Stimulated activated CD8-positive, alpha-beta memory T cell treated with anti-CD3 and anti-CD28 coated beads, Interleukin-15, amount 100 ng/mL, for 24 hours (primary cell): ENCODE measurements at places on chromosomes 2 and 18.

GRCh38 chr2:42117923-42118753, 51.0 kb upstream of the EML4 start:
- no peak for DNase-seq

- DNase-seq, result no peak
Observed at GRCh38 chr18:48034651-48035555, 104.4 kb upstream of the SMAD2 start.

GRCh38 chr2:119630121-119630520, 48.9 kb upstream of the TMEM177 start:
- no peak for DNase-seq

GRCh38 chr2:177881008-177881747, 191.4 kb downstream of the PDE11A start:
- DNase-seq, result no peak

GRCh38 chr2:4110273-4110672, 406.9 kb downstream of the DCDC2C start:
- DNase-seq, result no peak

- no peak for DNase-seq
Observed at GRCh38 chr18:50127516-50128210, 67.3 kb downstream of the MYO5B start.

GRCh38 chr18:78918707-78919106, 60.9 kb upstream of the SALL3 start:
- DNase-seq, result no peak

DNA sequence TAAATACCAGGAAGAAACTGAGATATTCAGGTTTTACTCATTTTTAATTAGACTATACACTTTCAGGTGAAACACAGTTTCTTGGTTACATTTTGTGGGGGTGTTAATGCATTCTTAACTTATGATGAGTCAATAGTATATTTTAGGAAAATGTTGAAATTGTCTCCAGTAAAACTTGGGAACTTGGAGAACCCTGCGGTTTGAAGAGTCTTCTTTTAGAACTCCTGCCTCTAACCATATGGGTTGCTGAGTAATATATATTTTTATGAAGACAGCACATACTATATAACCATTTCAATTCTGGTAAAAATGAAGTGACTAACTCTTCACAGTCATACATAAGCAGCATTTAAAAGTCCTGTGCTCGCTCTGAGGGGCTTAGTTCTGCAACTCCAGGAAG, 308.2 kb upstream of the LRATD1 start:
- DNase-seq, result no peak

DNA sequence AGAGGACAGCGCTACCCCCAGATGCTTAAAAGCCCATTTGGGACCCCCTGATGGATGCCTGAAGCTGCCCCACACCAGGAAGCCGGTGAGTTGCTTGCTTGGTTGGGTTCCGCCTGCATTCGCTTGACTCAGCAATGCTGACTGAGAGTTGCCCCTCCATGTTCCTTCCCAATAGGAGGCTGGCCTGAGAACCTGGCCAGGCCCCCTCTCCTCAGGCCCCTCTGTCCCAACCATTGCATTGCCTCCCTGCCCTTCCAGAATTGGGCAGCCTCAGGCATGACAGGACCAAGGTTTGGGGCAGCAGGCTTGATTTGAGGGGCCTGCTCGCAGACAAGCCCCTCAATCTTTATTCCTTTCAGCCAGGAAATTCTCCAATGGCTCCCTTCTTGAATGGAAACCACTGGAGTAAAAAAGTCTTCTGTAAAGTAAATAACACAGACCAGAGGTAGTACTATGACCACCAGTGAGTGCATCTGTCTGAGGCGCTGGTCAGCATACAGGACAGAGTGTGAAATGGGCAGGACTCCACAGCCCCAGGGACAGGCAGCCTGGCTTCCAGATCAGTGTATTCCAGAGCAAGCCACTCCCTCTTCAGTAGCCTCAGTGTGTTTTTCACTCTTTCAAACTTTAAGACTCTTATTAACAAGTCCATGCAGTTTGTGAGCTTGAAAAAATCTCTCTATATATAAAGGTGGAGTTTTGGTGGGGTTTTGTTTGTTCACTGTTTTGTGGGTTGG, 104.7 kb downstream of the C1QL2 start:
- DNase-seq, result no peak

- no peak for DNase-seq
Observed at GRCh38 chr2:236376566-236377244, 112.5 kb upstream of the ASB18 start.

DNA sequence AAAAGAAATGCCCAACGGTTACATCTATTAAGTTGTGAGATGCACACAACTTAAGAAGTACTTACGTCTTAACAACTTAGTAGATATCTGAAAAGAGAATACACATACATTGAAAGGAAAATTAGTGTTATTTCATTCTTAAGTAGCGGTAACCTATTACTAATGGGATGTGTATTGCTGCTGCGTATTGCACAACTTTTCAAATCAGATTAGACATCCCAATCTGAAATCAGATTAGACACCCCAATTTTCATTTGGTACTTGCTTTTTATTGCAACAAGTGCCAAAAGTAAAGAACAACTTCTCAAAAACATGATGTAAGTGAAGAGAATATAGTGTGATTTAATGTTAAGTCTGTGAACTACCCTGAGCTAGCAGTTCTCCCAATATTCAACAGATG, 155.5 kb downstream of the DSC3 start:
- no peak for DNase-seq

DNA sequence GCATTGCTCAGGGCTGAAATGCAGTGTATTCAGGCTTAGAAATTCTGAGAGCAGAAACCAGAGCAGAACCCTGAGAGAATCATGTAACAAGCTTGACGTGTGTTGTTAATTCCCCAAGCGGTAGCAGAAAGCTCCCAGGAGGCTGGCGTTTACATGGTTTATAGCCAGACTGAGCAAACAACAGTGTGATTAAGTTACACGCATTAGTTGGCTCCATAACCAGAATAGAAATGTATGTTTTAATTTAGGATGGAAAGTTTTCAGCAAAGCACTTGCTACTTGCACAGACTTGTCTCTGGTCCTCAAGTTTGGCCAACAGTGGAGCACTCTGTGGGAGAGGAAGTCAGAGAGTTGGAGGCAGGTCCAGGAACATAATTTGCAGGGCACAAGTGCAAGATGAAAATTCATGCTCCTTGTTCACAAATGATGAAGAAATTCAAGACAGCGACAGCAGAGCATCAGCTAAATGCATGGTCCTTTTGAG, 69.3 kb downstream of the MAPK4 start:
- no peak for DNase-seq

DNA sequence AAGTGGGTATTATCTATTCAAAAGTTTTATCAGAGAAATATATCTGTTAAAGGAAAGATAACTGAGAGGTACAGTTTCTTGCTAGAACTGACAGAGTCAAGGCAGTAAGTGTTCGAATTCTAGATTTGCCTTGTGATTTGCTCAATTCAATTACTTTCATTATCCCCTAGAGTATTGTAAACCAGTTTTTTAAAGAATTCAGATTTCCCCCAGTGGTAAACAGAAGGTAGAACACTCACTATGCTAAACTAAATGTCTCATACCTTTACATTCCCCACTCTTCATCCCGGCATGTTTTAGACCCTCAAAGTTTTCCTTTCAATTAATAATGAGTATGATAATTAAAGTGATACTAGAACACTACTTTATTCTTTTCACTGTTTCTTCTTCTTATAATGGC, 28.6 kb downstream of the TTC21B start:
- DNase-seq, result no peak

DNA sequence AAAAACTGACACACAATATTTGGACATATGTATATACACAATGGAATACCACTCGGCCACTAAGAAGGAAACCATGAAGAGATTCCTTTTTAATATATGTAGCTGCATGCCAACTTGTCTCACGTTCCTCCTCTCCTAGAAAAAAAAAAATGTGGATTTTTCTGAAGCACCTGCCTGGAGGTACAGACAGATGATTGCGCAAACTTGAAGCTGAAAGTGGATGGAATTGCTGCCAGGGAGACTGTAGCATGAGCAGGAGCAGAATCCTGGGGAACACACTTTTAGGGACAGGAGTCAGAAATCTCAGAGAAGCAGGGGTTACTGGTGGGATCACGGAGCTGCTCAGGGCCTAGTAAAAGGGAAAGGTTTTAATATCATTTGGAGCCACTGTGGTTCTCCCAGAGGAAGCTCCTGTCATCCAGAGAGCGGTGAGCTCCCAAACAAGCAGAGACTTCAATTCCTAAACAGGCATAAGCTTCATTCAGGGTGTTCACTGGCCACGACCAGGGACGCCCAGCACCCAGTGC, 640 bp upstream of the SPR start:
- DNase-seq, result no peak

DNA sequence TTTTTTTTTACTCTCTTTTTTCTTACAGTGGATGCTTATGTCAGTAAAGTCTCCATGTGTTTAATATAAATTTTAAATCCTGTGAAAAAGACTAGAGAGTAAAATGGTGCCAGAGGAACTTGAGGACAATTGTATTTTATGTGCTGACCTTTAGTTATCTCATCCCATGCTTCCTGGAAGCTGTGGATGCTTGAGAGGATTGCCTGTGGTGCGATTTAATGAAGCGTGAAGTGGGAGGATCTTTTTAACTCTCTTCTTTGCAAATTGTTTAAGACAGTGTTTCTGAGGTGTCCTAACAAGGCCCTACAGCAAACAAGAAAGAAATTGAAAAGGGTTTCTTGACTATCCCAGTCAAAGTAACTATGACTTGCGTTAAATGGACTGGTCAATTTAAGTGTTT, 84.2 kb downstream of the DTNA start:
- no peak for DNase-seq

DNA sequence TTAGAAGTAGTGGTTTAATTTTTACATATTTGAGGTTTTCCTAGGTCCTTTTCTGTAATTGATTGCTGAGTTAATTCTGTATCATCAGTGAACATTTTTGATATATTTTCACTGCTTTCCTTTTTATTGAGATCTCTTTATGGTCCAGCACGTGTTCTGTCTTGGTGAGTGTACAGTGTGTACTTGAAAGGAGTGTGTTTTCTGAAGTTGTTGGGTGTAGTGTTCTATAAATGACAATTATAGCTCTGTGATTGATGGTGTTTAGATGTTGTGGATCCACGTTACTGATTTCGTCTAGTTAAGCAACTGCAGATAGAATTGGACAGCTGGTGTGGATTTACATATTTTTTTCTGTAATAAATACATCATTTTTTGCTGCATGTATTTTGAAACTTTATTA, 32.7 kb downstream of the AGFG1 start:
- no peak for DNase-seq

- DNase-seq, result no peak
Observed at GRCh38 chr2:96098900-96099590, 17.3 kb downstream of the ADRA2B start.

DNA sequence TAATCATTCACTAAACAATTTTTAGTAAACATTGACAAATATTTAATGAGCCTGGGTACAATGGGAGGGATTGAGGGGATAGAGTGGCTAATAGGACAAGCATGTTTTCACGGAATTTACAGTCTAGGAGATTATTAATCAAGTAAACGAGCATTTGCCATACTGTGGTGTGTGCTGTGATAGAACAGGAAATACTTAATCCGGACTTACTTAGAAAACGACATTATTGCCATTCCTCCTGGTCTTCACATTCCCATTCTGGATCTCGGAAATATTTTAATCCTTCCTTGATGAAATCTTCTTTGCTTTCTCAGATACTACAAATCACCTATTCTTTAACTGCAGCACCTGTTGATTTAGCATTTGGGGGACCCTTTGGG, 905 bp downstream of the TTLL4 start:
- no peak for DNase-seq
